ENCODE measurements at places on chromosomes 4 and X. TPM values are rescaled to one million over a fixed set of nuclear protein-coding genes. Genes with fewer than 3 reads are reported as not detected.

DNA sequence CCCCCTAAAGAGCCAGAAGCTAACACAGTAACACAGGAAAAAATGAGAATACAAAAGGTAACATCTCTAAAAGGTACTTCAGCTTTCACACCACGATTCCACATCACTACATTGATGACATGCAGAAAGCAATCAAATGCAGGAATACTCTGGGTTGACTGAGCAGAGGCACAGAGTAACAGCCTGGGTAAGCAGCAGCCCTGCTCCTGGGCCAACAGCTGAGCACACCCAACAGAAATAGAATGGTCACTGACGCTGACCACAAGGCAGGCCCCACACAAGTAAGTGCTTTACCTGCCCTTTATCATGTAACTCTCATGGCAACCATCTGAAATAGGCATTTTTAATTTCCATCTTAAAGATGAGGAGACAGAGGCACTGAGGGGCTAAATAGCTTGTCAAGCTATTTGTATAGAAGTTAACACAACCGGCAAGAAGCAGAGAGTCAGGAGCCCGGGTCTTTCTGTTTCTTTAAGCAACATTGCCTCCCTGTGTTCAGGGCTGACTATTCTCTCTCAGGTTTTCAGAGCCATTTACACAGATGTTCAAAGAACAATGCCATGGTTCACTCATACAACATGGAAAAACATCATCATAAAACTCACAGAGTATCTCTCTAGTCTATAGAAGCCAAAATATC lies 168.9 kb downstream of the ZNF674 start:
- peak; percentile 37 for DNase-seq

DNA sequence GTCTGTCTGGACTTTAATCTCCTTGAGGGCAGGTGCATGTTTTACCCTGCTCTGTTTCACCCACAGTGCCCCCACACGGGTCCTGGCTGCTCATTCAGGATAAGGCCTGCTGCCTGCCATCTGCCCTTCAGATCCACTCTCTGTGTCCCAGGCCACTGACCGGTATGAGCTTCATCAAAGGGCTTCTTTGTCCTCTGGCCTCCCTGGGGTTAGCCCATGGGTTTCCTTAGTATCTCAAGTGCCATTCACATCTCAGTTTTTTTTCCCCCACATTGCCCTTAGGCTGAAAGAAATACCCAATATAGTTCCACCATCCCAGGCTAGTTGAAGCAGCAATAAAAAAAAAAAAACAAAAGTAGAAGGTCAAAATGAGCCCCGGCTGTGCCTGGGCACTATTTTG lies 9.3 kb downstream of the CD99L2 start:
- no peak for DNase-seq

- peak; percentile 13 for DNase-seq
Observed at GRCh38 chr4:16226816-16227461, 668 bp upstream of the TAPT1 start.

GRCh38 chr4:108561116-108561515 lies 59.3 kb upstream of the RPL34 start:
- no peak for DNase-seq

GRCh38 chr4:154954117-154954516 lies 173.0 kb downstream of the RBM46 start:
- no peak for DNase-seq

- DNase-seq = no peak
Observed at GRCh38 chrX:136094962-136095361, 52.4 kb upstream of the FHL1 start.

DNA sequence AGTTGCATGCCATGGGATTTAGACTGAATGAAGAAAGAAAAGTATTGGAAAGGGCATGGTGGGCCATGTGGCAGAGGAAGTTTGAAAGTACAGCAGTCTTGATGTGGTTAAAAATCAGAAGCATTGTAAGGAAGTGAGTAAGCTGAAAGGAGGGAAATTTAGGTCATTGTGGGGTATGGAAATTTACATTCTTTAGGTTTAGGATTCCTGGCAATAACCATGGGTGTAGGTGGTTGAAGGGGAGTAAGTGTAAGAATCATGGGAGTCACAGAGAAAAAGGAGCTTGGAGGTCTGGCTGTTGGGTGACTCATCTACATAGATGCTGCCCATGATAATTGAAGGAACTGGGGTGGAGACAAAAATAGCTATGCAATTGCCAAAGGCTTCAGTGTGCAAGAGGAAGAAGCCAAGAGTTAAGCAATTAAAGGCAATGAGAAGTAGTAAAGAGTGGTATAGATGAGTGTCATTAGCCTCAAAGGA lies 243.8 kb upstream of the LDB2 start:
- DNase-seq = no peak

DNA sequence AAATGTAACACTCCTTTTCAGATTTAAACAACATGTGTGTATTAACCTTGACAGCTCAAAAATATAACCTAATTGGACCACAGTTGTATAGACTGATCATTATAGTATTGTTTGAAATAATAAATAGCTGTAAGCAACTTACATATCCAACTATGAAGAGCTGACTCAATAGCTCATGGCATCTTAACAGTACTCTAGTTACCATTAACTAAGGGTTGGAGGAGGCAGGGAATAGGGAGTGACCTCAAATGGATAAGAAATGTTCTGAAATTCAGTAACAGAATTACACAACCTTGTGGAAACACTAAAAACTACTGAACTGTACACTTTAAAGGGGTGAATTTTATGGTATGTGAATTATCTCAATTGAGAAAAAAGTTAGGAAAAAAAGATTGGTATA lies 136.5 kb upstream of the CPEB2 start:
- no peak for DNase-seq

DNA sequence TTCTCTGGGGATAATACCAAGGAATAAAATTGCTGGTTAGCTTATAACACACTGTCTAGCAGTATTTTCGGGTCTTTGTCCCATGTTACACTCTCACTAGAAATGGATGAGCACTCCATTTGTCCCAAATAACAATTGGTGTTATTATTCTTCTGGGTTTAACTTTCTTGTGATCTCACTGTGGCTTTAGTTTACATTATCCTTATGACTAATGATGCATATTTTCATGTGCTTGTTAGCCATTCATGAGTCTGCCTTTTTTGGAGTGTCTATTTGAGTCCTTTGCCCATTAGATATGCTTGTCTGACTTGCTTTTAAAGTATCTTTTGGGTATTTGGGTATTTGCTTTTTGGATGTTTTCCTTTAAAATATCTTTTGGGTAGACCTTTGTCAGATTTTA lies 372.9 kb upstream of the TENM3 start:
- no peak for DNase-seq

- no peak for DNase-seq
Observed at GRCh38 chr4:107564326-107564725, 155.7 kb downstream of the PAPSS1 start.

- no peak for DNase-seq
Observed at GRCh38 chr4:14180983-14181601, 553.6 kb upstream of the BOD1L1 start.

DNA sequence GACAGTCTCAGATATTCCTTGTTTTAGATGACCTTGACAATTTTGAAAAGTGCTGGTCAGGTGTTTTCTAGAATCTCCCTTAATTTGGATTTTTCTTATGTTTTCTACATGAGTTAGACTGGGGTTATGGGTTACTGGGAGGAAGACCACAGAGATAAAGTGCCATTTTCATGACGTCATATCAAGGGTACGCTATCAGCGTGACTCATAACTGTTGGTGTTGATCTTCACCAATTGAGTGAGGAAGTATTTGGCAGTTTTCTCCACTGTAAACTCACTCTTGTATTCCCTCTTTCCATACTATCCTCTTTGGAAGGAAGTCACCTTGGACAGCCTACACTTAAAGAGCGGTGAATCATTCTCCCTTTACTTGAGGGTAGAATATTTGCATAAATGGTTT lies 56.9 kb downstream of the MAGEC1 start:
- DNase-seq = no peak

Gene LAMP2
- 135 TPM for total RNA-seq

Gene ASIC5
- total RNA-seq = not detected

Gene CXCL13
- not detected for total RNA-seq

Gene MAGEA12
- total RNA-seq = not detected

Gene TIGD4
- under 0.01 TPM for total RNA-seq

Gene CENPVL1
- total RNA-seq = 0.54 TPM

Gene FHDC1
- under 0.01 TPM for total RNA-seq

Gene F8A2
- not detected for total RNA-seq

Gene ATP1B4
- not detected for total RNA-seq

Gene AKAP14
- total RNA-seq = not detected

Gene OPHN1
- total RNA-seq = 2.4 TPM

Gene TNMD
- not detected for total RNA-seq

Gene CPZ
- total RNA-seq = not detected

Data from hematopoietic multipotent progenitor cell (in vitro differentiated cells).